ENCODE measurements at places on chromosomes 2 and 18.

- DNase-seq = peak; percentile 76
Measured at GRCh38 chr2:45611020-45611859, at the start of gene SRBD1. Gene SRBD1, minus strand, starts transcription at chr2:45611267. Its CDS starts 5,826 bp downstream, at chr2:45605441.

GRCh38 chr18:54557958-54558357, 33.1 kb upstream of the DYNAP start:
- DNase-seq = no peak

- DNase-seq = no peak
Measured at GRCh38 chr2:23761638-23762037, 165.3 kb downstream of the ATAD2B start.

- no peak for DNase-seq
Measured at GRCh38 chr2:28952836-28953211, 28.3 kb upstream of the TOGARAM2 start.

- DNase-seq = no peak
Measured at GRCh38 chr2:150450765-150451164, 36.7 kb downstream of the RND3 start.

- DNase-seq = no peak
Measured at GRCh38 chr2:200863782-200864175, 679 bp downstream of the CLK1 start.

DNA sequence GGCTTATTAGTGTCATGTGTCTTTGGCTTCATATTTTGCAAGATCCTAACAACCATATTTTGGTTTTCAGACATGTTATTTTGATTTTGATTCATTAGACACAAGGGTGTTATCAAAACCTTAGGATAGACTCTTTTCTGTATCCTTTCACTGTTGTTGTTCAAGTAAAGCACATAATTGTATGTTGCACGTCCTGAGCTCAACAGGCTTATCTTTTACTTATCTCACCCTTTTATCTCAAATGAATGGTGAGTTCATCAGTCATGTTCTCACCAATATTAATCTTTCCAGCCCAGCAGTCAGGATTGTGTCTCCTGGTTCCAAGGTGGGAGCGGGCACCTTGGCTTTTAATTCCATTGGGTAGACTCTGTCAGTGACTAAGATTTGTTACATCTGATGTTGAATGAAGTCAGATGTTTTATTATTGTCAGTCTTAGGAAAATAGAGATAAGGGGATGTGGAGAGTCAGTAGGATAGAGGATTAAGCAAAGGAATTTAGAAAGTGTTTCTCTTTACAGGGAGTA, 11.9 kb downstream of the GPN1 start:
- DNase-seq = no peak

All from LNCaP clone FGC (cell line).